T-helper 1 cell (primary cell): ENCODE measurements at places on chromosomes 5 and 9.

GRCh38 chr9:124452326-124452725 is 2.1 kb downstream of the ADGRD2 start:
- no peak for DNase-seq

DNA sequence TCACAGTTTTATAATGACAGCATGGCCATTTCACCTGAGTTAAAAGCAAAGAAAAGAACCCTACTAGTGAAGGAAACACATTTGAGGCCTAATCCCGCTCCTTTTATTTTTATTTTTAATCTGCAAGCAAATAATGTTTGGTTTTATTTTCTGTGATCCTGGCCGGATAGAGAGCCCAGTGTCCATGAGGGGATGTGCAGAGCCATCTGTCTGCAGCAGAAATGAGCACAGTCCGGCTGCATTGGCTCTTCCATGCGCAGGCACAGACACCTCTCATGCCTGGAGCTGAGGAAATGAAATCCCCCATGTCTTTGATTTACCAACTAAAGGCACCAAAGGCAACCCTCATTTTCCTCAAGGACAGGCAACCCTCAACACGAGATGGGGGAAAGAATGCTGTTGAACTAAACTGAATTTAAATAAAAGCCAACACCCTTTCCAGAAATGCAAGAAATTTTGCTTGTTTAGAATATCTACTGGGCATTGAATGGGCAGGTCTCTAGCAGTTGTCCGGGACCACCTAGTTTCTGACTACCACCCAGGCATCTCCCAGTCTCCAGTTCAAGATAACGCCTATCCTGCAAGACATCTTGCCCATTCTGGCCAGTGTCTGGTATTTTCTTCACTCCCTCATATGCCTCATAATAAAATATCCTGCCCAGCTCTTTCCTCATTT is 47.9 kb upstream of the SEMA6A start:
- no peak for DNase-seq

DNA sequence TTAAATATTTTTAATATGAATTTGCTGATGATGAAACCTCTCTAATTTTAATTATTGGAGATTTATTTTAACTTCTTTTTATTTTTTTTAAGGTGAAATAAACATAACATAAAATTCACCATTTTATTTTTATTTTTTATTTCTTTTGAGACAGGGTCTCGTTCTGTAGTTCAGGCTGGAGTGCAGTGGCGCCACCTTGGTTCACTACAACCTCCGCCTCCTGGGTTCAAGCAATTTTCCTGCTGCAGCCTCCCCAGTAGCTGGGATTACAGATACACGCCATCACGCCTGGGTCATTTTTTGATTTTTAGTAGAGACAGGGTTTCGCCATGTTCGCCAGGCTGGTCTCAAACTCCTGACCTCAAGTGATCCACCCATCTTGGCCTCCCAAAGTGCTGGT is 402.9 kb downstream of the PRR16 start:
- DNase-seq = no peak

DNA sequence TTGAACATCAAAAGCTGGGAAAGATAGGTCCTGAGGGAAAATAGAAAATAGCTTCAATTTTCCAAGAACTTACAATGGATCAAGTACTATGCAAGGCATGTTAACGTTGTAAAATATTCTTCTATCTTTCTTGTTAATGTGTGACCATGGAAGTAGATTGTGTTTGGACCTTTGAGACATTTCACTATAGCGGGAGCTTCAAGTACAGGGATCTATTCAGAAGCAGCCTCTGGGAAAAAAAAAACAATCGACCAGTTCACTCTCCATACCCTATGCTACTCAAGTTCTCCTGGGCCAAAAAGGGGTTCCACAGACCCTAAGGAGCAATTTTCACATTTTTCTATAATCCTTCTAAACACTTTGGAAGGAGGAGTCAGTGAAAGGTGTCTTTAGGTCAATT is 54.1 kb upstream of the ATP10B start:
- no peak for DNase-seq

GRCh38 chr5:72618708-72619107 is 111.5 kb upstream of the ZNF366 start:
- no peak for DNase-seq

GRCh38 chr9:22682536-22682935 is 235.9 kb downstream of the DMRTA1 start:
- DNase-seq = no peak

DNA sequence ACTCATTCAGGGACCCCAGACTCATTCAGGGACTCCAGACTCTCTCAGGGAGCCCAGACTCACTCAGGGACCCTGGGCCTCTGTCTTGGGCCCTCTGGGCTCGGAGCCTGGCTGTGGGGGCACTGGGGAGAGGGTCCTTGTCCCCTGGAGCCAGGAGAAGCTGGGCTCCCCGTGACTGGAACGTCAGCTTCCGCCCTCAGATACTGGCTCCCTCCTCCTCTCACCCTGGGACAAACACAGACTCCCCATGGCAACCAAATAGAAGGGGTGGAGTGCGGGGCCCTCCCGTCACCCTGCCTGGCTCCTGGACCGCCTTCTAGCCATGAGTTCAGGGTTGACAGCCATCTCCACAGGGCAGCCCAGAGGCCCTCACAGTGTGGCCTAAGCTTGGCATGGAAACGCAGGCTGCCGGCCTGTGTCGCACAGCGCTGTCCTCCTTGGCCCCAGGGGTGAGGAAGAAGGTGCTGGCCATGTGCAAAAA is 27.6 kb downstream of the ZDHHC11B start:
- DNase-seq = no peak
